Esophagus (tissue), 2 donors: ENCODE measurements at places on chromosomes 7 and 10. TPM values are rescaled to one million over a fixed set of nuclear protein-coding genes. Genes with fewer than 3 reads are reported as not detected.

Gene ZNF488
- 0.94 TPM for polyA plus RNA-seq

Gene TUBAL3
- polyA plus RNA-seq = 0.20 TPM

Gene PTER
- polyA plus RNA-seq = 1.8 TPM

Gene ZPBP
- not detected for polyA plus RNA-seq
